ENCODE measurements at places on chromosomes 2 and 18. TPM values are rescaled to one million over a fixed set of nuclear protein-coding genes. Genes with fewer than 3 reads are reported as not detected.

- no peak for DNase-seq
Observed at GRCh38 chr2:213253162-213253561, 31.1 kb upstream of the SPAG16 start.

GRCh38 chr2:76157531-76157930 lies 446.8 kb upstream of the GCFC2 start:
- DNase-seq: no peak

The SERPINB11 gene
- not detected for total RNA-seq

- no peak for DNase-seq
Observed at GRCh38 chr2:46389417-46389916, 89.9 kb upstream of the TMEM247 start.

The BMP10 gene
- total RNA-seq: not detected

- no peak for DNase-seq
Observed at GRCh38 chr2:126317790-126318431, 338.0 kb upstream of the GYPC start.
